ENCODE measurements at places on chromosomes 2 and 18. TPM values are rescaled to one million over a fixed set of nuclear protein-coding genes. Genes with fewer than 3 reads are reported as not detected.

DNA sequence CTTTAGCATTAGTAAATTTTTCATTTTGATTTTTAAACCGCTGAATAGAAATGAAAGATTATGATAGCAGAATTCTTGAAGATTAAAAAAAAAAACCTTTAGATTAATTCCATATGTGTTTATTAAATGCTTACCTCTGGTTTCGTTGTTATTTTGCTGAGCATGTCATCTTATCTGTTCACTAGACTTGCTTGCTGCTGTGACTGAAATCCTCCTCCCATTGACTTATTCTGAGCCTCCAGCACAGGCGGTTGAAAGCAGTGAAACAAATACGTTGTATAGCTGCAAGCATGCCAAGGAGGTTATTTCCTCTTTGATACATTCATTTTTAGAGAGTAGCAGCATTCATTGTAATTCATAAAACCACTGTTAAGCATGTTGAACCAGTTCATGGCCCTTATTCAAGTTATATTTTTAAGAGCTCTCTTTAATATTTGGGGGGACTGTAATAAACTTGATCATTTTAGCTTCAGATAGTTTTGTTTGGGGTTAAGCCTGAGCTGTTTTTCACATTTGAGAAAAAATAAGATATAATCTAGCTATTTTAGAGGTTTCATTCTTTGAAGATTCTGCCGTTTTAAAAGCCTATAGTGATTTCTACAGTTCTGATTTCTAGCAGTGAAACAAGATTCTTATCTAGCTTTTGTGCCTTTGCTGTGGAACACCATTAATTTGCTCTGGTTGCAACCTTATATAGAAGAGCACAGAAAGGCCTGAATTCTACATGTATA, at the start of gene HTR2B:
Gene HTR2B (minus strand): TSS at position 205 of the 731 bp plus-strand sequence. CDS start 1,278 bp downstream, outside the sequence.
- DNase-seq: no peak

DNA sequence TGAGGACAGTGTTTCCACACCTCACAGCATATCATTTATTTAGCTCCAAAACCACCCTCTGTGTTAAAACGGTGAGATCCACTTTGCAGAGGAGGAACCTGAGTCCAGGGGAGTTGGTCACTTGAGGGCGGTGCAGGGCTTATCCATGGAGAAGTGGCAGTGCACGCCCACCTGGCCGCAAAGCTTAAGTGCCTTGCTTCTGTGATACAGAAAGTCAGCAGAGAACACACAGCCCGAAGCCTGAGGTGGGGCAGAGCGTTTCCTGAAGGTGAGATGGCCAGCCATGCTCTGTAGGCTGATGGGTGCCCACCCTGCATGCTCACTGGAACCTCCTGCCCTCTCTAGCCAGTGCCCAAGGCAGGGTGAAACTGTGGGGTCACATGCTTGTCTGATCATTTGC, 87.3 kb downstream of the SH3RF3 start:
- DNase-seq: no peak

- peak; percentile 86 for DNase-seq
Measured at GRCh38 chr18:79528846-79529245, 133.1 kb downstream of the NFATC1 start.

- DNase-seq: peak; percentile 13
Measured at GRCh38 chr18:24631243-24632025, 171.0 kb downstream of the HRH4 start.

DNA sequence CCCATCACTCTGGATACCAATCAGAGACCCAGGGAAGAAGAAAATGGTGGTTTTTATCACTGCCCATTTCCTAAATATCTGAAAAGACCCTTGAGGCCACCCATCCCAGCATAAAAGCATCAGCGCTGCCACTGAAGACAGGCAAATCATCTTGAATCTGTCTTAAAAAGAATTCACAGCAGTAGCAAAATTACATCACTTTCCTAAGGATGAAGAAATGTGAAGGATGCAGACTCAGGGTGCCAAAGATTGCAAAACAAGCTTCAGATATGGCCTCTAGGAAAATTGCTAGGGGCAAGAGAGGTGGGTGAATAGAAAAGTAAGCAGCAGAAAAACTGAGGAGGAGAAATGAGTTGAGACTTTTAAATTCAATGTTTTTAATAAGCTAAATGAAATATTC, 70.0 kb downstream of the SLC25A12 start:
- DNase-seq: no peak

GRCh38 chr2:10119601-10120157, 2.9 kb upstream of the RRM2 start:
- no peak for DNase-seq

DNA sequence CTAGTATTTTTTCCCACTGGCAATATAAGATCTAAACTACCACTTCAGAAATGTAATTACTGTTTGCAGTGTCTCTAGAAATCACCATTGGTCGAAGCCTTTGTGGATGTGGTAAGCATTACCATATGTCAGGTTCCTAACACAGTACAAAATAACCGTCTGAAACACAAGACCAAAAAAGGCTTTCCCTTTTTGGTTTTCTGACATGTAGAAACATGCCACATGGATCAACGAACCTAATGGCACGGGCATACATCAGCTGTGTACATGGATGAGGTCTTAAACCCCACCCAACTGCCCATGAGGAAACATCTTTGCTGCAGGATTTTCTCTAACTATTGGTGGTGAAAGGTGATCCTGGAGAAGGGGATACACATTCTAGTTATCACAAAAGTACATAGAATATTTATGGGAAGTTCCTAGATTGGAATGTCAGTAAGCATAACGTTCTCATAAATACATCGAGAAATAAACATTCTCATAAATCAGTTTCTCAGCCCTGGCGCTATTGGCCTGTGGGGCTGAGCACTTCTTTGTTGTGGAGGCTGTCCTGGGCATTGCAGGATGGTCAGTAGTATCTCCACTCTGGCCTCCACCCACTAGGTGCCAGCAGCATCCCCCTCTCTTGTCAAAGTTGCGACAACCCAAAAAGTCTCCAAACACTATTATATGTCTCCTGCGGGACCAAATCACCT, 9.0 kb downstream of the VIT start:
- DNase-seq: no peak

- no peak for DNase-seq
Measured at GRCh38 chr2:31828891-31829290, 181.9 kb downstream of the MEMO1 start.

DNA sequence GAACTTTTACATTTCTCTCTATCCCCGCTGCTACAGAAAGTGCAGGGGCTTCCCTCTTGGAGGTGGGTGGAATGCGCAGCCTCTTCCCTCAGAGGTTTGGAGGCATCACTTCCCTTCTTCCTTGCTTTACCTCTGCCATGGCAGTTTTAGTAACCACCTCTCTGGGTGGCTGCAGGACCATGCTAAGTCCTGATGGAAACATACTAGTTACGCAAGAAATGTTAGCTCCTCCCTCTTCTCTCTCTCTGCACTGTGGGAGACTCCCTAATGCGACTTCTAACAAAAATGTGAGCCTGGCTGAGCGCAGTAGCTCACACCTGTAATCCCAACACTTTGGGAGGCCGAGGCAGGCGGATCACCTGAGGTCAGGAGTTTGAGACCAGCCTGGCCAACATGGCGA, 116.8 kb upstream of the RAB6C start:
- DNase-seq: no peak

- no peak for DNase-seq
Measured at GRCh38 chr2:126786765-126787164, 111.9 kb upstream of the TEX51 start.

DNA sequence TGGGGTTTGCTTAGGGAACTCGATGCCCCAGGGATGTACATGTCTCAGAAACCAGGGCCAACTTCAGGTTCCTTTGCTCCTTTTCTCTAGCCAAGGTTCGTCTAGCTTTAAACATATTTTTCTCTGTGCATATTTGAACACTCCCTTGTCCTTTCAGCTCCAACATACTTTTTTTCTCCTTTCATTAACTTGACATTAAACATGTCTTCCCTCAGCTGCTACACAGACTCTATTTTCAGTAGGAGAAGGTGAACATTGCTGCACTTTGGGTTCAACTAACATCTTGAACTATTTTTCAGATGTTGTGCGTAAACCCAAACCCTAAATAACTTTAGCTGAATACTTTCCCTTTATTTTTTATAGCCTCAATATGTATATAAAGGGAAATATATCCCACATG, 212.9 kb downstream of the MTX2 start:
- no peak for DNase-seq

DNA sequence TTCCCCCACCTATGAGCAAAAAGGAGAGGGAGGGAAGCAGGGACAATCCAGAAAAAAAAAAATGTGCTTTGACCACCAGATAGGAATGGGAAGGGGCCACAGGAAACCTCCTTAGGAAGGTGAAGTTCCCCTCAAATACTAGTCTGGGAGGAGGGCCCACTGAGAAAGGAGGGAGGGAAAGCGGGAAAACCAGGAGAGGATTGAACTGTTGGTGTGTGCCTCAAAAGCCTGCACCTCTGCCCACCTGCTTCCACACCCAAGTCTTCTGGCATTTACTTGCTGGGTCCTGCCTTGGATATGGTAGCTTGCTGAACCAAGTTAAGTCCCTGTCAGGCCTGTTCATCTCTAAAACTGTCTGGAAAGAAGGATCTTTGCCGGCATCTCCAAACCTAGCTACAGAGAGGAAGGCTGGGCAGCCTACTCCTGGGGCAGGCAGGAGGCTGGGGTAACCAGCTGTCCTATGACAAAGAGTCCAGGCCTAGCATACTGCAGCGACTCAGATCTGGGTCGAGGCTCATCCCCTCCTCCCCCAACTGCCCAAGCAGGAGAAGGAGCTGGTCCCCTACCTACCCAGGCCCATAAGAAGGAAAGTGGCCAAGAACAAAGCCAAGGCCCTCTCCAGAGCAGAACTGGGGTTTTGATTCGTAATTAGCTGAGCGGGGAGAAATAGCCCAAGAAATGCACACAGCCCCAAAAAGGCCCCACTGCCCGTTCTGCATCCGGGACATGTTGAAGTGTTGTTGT, 3.0 kb downstream of the EN1 start:
- no peak for DNase-seq

DNA sequence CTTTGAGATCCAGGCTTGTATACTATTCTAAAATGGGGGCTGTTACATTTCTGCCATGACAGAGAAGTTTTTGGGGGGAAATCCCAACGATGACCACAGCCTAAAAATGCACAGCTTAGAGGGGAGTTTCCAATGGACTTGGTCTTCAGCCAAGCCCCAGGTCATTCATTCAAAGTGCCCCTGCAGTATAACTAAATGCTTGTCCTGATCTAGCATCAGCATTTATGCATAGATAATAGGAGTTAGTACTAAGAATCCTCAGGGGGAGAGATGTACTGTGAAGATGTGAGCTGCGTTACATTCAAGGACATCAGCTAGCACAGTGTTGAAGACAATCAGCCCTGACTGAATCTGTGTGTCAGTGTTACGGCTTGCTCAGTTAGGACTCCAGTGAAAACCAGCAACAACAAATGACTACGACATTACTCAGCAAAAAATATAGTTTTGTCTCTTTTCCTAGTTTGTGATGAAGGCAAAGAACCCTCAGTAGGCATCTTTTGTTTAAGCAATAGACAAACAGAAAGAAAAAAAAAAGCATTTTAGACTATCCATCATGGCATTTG, 160.9 kb downstream of the ZEB2 start:
- no peak for DNase-seq

- DNase-seq: no peak
Measured at GRCh38 chr18:26458526-26459232, 89.7 kb downstream of the KCTD1 start.

Gene FBXO15
- total RNA-seq: 0.76 TPM

Gene HJURP
- 6.9 TPM for total RNA-seq

Gene STARD6
- total RNA-seq: not detected

Gene ALLC
- total RNA-seq: not detected

Gene HAAO
- total RNA-seq: not detected

Data from glutamatergic neuron (in vitro differentiated cells).